ENCODE measurements at places on chromosomes 4 and X. TPM values are rescaled to one million over a fixed set of nuclear protein-coding genes. Genes with fewer than 3 reads are reported as not detected.

DNA sequence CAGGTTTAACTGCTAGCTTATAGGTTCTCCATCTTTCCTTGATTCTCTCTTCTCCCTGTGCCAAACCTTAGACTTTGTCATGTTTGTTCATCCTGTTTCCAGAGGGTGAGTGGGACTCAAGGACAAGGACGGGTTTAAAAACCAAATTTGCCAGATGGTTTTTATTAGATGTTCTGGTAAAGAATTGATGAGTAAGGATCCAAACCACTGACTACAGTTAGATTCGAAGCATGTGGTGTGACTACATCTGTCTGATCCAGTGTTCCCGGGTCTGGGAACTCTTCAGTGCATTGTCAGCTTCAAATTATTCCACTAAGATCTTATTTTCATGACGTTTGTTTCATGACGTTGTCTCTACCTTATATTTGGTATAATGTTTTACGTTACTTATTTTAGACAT is 37.5 kb downstream of the MTMR1 start:
- no peaks in the 10 kb centered on the region for H3K4me1 ChIP-seq
- DNase-seq, result no peak
- peaks cover 38% of the 10 kb centered on the region for H3K36me3 ChIP-seq
- no peaks in the 10 kb centered on the region for H3K27me3 ChIP-seq
- H3K4me3 ChIP-seq, result no peak overlapping the region

- H3K27ac ChIP-seq, result no peak overlapping the region
- H3K4me1 ChIP-seq, result no peaks in the 10 kb centered on the region
- DNase-seq, result no peak
- H3K36me3 ChIP-seq, result no peaks in the 10 kb centered on the region
Measured at GRCh38 chr4:156954587-156954986, 17.0 kb downstream of the PDGFC start.

DNA sequence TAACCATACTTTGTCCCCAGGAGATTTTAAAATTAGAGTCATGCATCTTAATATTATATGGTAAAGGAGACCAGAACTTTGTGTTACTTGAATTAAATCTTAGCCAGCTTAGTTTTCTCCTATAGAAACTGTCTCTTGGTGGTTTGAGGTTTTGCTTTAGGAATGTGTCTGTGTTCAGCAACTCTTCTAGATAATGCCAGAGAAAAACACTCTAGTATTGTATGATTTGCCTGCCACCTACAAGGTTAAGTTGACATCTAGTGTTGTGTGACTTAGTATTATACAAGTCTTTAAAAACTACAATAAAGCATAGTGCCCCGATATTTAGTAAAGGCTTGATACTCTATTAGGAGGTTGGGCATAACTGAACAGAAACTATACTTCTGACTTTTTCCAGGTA is 2.1 kb downstream of the UGT8 start:
- H3K4me3 ChIP-seq, result no peak overlapping the region
- DNase-seq, result no peak
- H3K27ac ChIP-seq, result no peak overlapping the region
- H3K27me3 ChIP-seq, result peaks cover 38% of the 10 kb centered on the region
- no peaks in the 10 kb centered on the region for H3K36me3 ChIP-seq

DNA sequence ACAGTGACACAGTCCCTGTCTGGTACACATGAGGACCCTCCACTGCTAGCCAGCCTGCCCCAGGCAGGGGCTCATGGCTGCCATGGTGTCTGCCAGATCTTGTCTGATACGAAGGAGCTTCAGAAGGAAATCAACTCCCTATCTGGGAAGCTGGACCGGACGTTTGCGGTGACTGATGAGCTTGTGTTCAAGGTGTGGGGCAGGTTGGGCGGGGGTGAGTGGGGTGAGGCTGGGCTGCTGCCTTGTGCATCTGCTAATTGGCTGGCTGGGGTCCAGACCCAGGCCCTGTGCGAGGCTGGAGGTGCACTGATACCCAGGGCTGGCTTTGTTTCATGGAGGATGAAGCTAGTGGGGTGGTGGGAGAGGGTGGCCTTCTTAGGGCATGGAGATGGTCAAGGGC is 13.8 kb downstream of the CCDC22 start:
- H3K4me3 ChIP-seq, result no peak overlapping the region
- H3K4me1 ChIP-seq, result no peaks in the 10 kb centered on the region
- no peak for DNase-seq
- no peaks in the 10 kb centered on the region for H3K27me3 ChIP-seq
- no peak overlapping the region for H3K27ac ChIP-seq

DNA sequence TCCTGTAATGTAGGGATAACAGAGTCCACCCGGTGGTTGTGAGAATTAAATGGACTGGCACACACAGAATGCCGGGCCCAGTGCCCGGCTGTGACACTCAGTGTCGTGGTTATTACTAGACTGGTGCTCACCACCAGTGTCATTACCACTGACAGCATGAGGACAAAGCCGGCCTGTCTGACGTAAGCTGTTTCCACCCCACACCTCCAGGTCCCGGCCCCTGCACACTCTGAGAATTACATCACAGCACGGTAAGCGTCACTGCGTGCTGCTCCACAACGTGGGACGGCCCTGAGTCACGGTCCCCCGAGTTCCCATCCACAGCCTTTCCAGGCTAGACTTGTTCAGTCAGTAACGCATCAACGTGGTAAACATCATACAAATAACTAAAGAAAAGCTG is 22.9 kb downstream of the FAT1 start:
- no peaks in the 10 kb centered on the region for H3K27me3 ChIP-seq
- no peaks in the 10 kb centered on the region for H3K4me1 ChIP-seq
- no peak overlapping the region for H3K27ac ChIP-seq
- no peak for DNase-seq

GRCh38 chr4:88729146-88729760 is 31.6 kb upstream of the NAP1L5 start:
- H3K4me1 ChIP-seq, result no peaks in the 10 kb centered on the region
- peaks cover 22% of the 10 kb centered on the region for H3K36me3 ChIP-seq
- H3K27ac ChIP-seq, result no peak overlapping the region

Gene KLHL2
- 12.1 TPM for total RNA-seq

DNA sequence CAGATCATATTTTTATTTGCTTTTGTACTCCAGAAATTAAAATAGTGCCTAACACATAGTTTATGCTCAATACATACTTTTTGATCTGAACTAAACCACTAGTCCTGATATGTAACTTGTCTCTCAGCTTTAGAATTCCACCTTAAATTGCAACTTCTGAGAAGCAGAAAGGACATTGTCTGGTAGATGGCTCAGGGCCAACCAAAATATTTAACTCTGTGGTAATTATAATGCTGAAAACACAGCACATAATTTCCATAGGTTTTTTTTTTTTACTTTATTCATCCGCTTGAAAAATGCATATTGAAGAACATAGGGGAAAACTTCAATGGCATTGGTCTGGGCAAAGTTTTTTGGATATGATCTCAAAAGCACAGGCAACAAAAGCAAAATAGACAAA is 59.3 kb downstream of the AREG start:
- H3K36me3 ChIP-seq, result no peaks in the 10 kb centered on the region
- no peak overlapping the region for H3K4me3 ChIP-seq
- no peak for DNase-seq
- H3K4me1 ChIP-seq, result no peaks in the 10 kb centered on the region

Gene BGN
- 3.4 TPM for total RNA-seq

Gene STOX2
- total RNA-seq, result 5.3 TPM

GRCh38 chr4:181478656-181479055 is 764.5 kb upstream of the TENM3 start:
- no peak overlapping the region for H3K27ac ChIP-seq
- H3K27me3 ChIP-seq, result no peaks in the 10 kb centered on the region
- no peaks in the 10 kb centered on the region for H3K36me3 ChIP-seq
- no peak for DNase-seq
- H3K4me1 ChIP-seq, result no peaks in the 10 kb centered on the region

DNA sequence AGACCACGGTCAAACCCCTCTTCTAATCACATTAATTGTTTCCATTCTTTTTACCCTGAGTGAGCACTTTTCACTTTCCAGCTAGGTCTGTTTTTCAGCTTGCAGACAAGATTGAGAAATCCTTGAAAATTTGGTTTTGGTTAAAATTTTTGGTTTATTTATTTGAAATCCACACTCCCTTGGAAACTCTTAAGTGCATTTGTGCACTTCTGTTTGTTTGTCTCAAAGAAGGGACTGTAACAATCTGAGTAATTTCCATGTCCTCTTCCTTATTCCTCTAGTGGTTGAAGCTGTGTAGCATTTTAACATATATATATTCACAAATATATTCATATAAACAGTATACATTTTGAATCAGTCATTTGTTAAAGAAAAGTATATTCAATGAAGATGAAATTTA is 333.3 kb downstream of the ANK2 start:
- H3K4me1 ChIP-seq, result no peaks in the 10 kb centered on the region
- H3K36me3 ChIP-seq, result no peaks in the 10 kb centered on the region
- no peaks in the 10 kb centered on the region for H3K27me3 ChIP-seq
- H3K4me3 ChIP-seq, result no peak overlapping the region
- DNase-seq, result no peak

DNA sequence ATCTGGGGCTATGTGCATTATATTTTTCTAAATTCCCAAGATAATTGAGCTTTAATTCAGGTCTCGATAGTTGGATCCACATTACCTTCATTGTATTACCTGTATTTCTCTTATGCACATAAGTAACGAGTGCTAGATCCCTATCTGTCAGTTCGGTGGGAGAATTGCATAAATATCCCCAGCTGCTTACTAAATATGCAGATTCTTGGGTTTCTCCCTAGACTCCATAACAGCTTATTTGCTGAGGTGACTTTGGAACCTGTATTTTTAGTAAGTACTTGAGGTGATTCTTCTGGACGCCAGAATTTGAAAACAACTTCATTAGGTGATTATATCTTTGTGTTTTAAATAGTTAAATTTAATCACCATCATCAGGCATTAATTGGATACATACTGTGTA is 15.0 kb downstream of the UGT8 start:
- no peak overlapping the region for H3K4me3 ChIP-seq
- H3K27me3 ChIP-seq, result no peaks in the 10 kb centered on the region
- no peak overlapping the region for H3K27ac ChIP-seq
- H3K4me1 ChIP-seq, result no peaks in the 10 kb centered on the region

DNA sequence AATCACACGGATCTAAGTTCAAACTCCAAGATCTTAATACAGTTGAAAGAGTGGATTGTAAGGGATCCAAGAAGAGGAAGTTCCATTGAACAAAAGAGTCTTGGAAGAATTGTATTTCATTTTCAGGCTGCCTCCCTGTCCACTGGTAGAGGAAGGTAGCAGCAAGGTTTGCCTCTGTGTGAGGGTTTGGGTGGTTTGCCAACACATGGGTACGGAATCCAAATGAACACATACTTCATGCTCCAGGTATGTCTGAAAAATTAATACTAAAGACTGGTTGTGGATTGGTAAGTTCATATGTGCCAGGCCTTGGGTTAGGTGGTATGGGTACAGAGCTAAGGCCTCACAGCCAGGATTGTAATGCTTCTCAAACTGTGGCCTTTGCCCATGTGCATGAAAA is 523.6 kb upstream of the BOD1L1 start:
- H3K27ac ChIP-seq, result no peak overlapping the region
- no peaks in the 10 kb centered on the region for H3K27me3 ChIP-seq
- no peaks in the 10 kb centered on the region for H3K4me1 ChIP-seq
- no peak for DNase-seq

DNA sequence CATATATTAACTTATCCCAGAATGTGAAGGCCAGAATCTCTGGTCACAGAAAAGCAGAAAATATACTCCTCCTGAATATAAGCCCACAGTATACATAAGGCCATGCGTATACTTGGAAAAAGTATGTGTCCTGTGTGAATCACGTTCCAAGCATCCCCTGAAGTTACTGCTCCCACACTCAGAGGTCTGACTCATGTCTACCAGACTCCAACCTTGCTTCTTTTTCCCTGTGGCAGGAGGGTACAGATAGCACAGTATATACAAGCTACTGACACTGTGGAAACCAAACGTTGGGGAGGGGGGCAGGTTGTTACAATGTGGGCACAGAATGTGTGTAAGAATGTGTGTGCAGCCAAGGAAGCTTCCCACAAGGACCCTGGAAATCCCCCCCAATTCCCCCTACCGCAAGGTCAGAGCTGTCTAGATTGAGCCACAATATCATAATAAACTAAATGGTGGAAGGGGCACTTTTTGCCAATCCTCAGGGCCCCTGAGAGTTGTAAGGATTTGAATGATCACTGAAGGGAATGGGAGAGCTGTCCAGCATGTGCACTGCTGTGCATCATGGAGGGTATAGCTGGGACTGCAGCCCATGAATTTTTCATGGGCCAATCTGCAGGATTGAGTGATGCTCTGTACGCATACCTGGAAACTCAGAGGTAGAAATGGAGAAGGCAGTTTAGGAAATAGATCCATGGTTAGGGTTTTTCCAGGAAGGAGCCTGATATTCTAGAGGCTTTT is 7.4 kb upstream of the RELL1 start:
- no peaks in the 10 kb centered on the region for H3K36me3 ChIP-seq
- H3K4me3 ChIP-seq, result no peak overlapping the region
- H3K27me3 ChIP-seq, result no peaks in the 10 kb centered on the region
- DNase-seq, result no peak
- no peaks in the 10 kb centered on the region for H3K4me1 ChIP-seq
- H3K27ac ChIP-seq, result no peak overlapping the region

Gene TAF1
- total RNA-seq, result 22.9 TPM
